ENCODE measurements at places on chromosomes 4 and X. TPM values are rescaled to one million over a fixed set of nuclear protein-coding genes. Genes with fewer than 3 reads are reported as not detected.
A peak's percentile ranks its signal among the peaks of the same experiment; 100 is the strongest.

- DNase-seq, result no peak
Measured at GRCh38 chr4:57098941-57099340, 11.2 kb downstream of the IGFBP7 start.

DNA sequence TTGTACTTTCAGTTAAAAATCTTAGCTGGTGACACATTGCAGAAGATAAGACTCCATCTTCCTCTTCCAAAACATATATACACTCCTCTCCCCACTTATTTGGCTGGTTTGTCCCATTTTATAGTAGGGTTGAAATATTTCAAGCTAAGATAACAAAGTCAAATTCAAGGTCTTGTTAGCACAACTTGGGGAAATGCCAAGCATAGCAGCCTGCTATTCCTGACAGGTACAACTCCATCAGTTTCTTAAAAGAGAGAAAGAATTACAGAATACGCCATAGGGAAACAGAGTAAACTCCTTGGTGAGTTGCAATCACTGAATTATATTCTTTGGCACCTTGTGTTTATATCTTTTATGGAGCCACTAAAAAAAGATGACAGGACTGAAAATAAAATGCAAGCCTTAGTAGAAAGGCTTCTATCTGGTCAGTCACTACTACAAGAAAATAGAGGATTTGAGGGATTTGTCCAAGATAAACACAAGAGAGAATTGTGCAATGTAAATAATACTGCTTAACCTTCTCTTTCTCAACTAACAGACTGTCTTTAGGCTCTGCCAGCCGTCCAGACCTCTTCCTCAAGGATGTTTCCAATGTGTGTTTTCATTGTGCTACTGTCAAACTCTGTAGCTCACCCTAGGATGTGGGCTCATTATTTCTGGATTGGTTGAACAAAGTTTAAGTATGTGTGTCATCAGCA lies 170.3 kb downstream of the VEGFC start:
- no peak for DNase-seq

DNA sequence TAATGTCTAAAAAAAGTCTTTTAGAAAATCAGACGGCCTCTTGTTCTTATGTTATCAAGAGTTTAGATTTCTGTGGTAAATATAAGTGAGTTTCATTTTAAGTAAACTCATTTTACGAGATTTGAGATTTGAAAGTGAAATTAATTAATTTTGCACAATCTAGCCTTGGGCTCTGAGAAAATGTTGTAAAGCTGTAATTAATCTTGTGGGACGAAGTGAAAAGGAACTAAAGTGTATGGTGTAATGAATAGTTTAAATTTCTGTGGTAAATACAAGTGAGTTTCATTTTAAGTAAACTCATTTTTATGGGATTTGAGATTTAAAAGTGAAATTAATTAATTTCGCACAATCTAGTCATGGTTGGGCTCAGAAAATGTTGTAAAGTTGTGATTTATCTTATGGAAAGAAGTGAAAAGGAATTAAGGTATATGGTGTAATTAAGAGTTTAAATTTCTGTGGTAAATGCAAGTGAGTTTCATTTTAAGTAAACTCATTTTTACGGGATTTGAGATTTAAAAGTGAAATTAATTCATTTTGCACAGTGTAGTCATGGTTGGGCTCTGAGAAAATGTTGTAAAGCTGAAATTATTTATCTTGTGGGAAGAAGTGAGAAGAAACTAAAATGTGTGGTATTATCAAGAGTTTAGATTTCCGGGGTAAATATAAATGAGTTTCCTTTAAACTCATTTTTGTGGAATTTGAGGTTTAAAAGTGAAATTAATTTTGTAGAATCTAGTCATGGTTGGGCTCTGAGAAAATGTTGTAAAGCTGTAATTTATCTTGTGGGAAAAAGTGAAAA lies 1.6 kb downstream of the SCML1 start:
- no peak for DNase-seq

DNA sequence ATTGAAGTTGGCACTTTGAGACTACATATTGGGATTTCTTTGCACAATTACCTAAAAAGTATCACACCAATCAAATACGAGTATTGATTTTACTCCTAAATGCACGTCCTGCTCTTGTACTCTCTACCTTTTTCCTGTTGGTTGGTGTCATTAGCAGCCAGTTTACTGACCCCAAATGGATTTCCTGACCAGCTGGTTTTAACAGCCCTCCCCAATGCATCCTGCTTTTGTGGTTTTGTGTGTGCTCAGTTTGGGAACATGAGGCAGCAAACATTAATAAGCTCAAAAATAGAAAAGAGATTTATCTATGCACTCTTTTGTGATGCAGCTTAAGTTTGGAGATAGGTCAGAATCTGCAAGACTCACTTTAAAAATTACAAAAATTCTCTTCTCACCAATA lies 230.3 kb downstream of the MAPK10 start:
- no peak for DNase-seq

GRCh38 chr4:182560358-182560757 lies 317.2 kb downstream of the TENM3 start:
- no peak for DNase-seq

- DNase-seq, result no peak
Measured at GRCh38 chrX:29662101-29662500, 553.3 kb upstream of the MAGEB2 start.

GRCh38 chrX:9829308-9830267 lies 43.4 kb downstream of the SHROOM2 start:
- no peak for DNase-seq

GRCh38 chr4:156939139-156939538 lies 32.5 kb downstream of the PDGFC start:
- no peak for DNase-seq

DNA sequence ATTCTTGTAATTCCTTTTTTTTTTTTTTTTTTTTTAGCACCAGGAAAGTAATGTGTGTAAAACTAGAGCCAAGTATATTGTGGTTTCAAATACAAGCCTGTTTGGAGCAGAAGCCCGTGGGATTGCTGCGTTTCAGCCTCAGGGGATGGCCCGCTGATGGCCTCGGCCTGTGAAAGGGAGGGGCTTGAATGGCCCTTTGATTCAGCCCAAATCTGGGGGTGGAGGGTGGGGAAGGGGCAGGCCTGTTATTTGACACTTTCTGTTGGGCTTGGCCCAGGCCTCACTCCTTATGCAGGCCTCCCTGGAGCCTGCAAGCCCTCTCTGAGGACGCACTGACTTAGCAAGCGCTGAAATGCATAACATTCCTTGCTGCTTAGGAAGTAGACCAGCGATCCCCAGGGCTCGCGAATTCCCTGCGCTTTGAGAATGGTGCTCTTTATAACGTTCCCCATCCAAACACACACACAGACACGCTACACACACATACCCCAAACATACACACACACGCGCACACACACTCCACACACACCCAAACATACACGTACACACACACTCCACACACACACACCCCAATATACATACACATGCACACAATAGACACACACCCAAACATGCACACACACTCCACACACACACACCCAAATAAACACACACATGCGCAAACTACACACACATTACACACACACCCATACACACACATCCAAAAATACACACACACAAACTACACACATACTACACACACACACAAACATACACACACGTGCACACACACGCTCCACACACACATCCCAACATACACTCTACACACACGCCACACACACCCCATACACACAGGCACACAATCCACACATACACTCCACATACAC lies 29.6 kb downstream of the TLR10 start:
- peak; percentile 88 for DNase-seq

GRCh38 chr4:7788694-7789425 lies 150.8 kb downstream of the AFAP1 start:
- DNase-seq, result no peak

DNA sequence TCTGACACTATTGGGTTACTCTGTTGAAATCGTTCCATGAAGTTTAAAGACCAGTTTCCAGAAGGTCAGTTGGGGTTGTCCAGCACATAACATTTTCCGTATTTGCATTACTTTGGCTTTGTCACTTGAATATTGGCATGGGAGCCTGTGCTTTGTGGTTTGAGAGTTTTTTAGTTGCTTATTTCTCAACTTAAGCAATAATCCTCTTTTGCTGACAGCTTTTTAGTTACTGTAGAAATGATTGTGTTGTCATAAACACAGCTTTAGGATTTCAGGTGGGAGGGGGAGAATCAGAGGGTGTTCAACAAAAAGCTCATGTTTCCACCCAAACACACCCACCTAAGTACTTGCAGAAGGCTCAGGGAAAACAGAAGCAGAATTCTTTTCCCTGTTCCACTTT lies 210.7 kb upstream of the TLL1 start:
- DNase-seq, result no peak

Gene JCHAIN
- 1.1 TPM for polyA plus RNA-seq

Gene IL15
- 1.4 TPM for polyA plus RNA-seq

Gene AMBN
- 1.2 TPM for polyA plus RNA-seq

Gene ATOH1
- polyA plus RNA-seq, result not detected

Gene RCHY1
- polyA plus RNA-seq, result 40.9 TPM

Gene F11
- 5.6 TPM for polyA plus RNA-seq

Gene PNPLA4
- 26.3 TPM for polyA plus RNA-seq
